Right ventricle myocardium superior (tissue), 1 donor: ENCODE measurements at places on chromosomes 6 and 20. TPM values are rescaled to one million over a fixed set of nuclear protein-coding genes. Genes with fewer than 3 reads are reported as not detected.

Gene ULBP1
- total RNA-seq: 0.13 TPM

Gene ECT2L
- total RNA-seq: 0.70 TPM

- DNase-seq: no peak
Measured at GRCh38 chr6:29696147-29697125, 15.5 kb upstream of the ZFP57 start.

Gene PDCD2
- total RNA-seq: 26.2 TPM

DNA sequence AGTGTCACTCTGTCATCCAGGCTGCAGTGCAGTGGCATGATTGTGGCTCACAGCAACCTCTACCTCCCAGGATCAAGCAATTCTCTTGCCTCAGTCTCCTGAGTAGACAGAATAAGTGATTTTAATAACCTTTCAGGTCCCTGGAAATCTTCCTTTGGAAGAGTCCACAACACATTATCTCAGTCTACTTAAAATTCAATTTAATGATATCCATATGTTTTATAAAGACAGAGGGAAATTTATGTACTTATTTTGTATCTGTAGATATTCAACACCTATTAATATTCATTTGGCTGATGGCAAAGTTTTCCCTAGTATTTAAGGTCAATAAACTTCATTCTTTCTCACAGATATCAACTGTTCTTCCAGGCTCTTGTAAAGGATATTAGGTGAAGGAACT, 881.4 kb upstream of the GJE1 start:
- DNase-seq: no peak

Gene ZNF165
- 0.56 TPM for total RNA-seq

GRCh38 chr6:46288835-46289234, 118.1 kb upstream of the ENPP5 start:
- DNase-seq: no peak

GRCh38 chr6:21842875-21843645, 249.5 kb downstream of the SOX4 start:
- no peak for DNase-seq

DNA sequence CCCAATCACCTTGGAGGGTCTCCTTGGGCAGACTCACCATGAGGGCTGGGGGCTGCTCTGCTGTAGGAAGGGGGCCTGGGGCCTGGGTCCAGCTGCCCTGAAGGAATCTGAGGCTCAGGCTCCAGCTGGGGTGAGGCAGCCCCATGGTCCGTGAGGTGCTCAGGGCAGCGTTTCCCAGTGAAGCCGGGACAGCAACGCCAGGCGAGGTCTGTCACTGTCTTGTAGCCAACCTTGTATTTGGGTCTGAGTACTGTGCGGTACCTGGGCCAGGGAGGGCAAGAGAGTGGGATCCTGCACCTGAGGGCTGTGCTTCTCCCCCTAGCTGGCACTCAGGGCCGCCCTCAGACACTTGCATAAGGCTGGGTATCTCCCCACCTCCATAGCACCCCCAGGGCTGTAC, 3.0 kb downstream of the EMILIN3 start:
- DNase-seq: no peak

DNA sequence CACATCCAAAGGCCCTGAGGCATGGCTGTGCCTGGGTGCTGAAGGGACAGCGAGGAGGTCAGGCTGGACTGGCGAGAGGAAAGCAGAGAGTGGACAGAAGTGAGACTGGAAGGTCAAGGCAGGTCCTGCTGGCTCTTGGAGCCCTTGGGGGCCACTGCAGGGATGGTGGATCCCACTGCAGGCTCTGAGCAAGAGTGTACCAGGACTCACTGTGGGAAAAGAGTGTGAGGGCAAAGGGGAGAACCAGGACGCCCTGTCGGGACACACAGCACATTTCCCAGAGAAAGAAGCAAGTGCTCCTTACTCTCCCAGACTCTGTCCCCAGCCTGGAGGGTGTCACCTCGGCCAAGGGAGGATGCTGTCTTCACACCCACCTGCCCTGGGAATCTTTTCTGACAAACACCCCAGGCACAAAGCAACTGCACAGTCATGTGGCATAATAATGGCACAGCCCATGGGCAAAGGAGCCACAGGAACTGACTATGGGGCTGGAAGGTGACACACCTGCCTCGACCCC, 172.3 kb upstream of the CST7 start:
- no peak for DNase-seq

GRCh38 chr6:6872459-6873344, 235.1 kb upstream of the RREB1 start:
- DNase-seq: no peak

- DNase-seq: peak; percentile 44
Measured at GRCh38 chr6:114342826-114343781, at the start of gene HS3ST5. TSS of gene HS3ST5 (minus strand) at chr6:114343023. CDS start at chr6:114062845, 280,178 bp downstream.

DNA sequence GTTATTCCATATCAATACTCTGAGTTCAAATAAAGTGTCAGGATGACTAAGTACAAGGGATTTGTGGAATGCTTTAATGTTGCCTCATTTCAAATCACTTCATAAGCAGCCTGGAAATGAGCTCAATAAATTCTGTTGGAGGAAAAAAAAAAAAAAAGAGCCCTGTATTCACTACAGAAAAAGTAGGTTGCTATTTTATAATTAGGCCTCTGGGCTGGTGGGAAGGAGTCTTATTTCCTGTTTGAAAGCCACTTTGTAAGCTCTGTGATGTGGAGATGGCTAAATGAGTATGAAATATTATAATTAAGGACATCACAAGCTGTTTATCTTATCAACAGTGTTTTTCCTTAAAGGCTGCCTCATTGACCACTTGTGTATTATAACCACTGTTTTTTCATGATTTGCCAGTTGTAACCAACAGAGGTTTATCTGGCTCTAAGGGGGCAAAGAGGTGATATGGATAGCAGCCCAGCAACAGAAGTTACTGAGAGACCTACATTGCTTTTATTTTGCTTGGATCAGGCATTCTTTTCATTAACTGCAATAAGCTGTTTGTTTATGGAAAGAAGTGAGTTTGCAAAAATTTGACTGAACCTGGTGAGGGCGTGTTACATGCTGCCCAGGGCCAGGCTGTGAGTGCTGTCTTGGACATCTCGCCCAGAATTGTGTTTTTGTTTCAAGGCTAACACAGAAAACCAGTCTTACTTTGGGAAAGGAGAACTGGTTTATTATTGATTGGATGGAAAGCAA, 563.3 kb upstream of the MAP3K7 start:
- DNase-seq: no peak

DNA sequence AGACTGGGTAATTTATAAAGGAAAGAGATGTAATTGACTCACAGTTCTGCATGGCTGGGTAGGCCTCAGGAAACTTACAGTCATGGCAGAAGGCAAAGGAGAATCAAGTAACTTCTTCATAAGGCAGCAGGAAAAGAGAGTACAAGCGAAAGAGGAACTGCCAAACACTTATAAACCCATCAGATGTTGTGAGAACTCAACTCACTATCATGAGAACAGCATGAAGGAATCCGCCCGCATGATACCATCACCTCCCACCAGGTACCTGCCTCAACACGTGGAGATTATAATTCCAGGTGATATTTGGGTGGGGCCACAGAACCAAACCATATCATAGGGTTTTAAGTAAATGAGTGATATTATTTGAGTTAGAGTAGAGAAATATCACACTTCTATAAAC, 189.3 kb downstream of the TSHZ2 start:
- DNase-seq: no peak

Gene BTNL2
- total RNA-seq: not detected

DNA sequence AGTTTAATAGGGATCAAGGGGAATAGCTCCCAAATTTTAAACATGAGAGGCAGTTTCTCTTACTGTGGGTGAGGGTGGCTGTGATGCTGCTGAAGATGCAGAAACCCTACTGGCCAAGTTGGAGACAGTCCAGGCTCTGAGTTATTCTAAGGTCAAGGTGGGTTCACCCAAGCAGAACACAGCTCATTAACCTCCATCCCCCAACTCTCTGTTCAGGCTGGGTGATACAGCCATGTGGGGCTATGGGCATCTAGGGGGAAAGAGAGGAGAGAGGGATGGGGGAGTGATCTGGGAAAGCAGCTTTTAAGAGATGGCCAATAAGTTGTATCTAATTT, 18.9 kb upstream of the TRAM2 start:
- no peak for DNase-seq

Gene BEND6
- 0.16 TPM for total RNA-seq

- DNase-seq: no peak
Measured at GRCh38 chr20:8226106-8226505, 94.0 kb downstream of the PLCB1 start.

DNA sequence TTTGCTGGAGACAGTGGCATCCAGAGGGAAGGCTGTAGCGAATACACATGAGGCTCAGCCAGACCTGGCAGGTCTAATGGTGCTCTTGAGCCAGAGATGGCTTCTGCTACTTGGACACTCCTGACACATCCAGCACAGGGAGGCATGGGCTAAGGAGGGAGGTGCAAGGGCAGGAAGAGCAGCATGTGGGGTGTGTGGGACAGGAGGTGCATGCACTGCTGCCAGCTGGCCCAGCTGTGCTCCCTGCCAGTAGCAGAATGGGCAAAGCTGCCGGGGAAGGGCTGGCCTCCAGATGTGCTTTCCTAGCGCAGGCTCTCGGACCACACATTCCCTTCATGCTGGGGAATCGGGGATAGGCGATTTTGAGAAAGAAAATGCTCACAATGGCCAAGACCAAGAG, 309.2 kb downstream of the CDC5L start:
- DNase-seq: no peak

Gene NFATC2
- 2.0 TPM for total RNA-seq

GRCh38 chr20:40851051-40851450, 162.0 kb upstream of the MAFB start:
- no peak for DNase-seq

Gene SMLR1
- not detected for total RNA-seq

Gene F13A1
- 136 TPM for total RNA-seq

GRCh38 chr6:89494131-89494793, 61.3 kb downstream of the ANKRD6 start:
- no peak for DNase-seq

DNA sequence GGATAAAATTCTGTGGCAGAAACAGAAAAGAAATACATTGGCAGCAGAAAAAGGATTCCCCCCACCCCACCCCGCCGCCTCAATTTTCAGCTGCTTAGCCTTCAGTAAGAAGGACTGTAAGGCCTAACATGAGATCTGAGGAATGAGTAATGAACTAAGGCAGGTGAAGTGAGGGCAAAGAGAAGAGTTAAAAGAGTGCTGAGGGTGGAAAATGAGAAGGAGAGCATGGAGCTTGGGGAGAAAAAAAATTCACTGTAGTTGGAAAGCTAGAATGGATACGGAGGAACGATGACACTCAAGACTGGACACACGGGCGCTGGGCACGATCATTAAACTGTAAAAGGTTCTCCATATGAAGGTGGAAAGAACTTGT, 14.6 kb downstream of the POM121L2 start:
- DNase-seq: no peak

DNA sequence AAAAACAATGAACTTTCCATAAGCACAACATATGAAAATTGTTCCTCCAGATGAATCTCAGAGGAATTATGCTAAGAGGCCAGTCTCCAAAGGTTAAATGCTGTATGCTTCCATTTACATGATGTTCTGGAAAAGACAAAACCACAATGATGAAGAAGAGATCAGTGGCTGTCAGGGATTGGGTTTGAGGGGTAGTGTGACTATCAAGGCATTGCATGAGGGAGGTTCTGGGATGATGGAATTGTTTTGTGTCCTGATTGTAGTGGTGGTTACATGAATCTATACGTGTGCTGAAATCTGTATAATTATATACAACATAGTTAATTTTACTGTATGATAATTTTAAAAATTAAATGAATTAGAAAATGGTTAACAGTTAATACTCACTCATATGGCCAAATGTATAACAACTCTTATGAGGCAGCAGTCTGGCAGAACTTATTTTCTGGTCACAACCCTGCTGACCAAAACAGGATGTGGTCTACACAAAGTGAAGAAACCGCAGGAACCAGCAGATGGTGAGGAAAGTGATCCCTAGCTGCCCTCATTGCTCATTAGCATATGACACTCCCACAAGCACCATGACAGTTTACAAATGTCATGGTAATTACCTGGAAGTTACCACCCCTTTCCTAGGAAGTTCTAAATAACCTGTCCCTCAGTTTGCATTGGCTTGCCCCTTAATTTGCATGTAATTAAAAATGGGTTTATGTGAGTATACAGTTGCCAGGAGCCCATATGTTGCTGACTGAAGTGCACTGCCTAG, 31.9 kb downstream of the NSFL1C start:
- DNase-seq: no peak

DNA sequence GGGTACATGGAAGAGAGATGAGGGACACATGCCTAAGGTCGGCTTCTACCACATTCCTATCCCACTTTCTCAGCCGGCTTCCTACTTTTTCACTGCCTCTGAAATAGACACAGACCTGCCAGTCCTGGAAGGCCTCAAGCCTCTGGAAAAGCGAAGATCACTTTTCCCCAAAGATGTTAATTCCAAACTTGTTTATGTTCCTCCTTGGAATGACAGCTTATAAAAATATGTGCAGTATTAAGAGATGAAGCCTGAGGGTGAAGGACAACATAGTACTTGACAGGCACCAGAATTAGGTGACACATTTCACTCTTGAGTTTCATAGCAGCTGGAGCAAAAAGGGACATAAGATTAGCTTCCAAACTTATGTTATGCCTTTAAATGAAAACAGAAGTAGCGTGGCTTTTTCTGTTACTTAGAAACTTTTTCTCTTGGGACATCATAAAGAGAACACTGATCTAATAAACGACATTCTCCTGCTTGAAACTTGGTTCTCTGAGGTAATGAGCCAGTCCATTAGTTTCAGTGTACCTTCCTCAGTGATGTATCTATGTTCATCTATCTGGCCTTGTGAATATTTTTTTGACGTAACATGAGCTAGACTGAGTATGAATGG, 25.3 kb downstream of the FOXO3 start:
- DNase-seq: no peak

Gene SS18L1
- 8.9 TPM for total RNA-seq

Gene HEY2
- total RNA-seq: 60.6 TPM

Gene C20orf144
- not detected for total RNA-seq

Gene ADGB
- total RNA-seq: not detected

DNA sequence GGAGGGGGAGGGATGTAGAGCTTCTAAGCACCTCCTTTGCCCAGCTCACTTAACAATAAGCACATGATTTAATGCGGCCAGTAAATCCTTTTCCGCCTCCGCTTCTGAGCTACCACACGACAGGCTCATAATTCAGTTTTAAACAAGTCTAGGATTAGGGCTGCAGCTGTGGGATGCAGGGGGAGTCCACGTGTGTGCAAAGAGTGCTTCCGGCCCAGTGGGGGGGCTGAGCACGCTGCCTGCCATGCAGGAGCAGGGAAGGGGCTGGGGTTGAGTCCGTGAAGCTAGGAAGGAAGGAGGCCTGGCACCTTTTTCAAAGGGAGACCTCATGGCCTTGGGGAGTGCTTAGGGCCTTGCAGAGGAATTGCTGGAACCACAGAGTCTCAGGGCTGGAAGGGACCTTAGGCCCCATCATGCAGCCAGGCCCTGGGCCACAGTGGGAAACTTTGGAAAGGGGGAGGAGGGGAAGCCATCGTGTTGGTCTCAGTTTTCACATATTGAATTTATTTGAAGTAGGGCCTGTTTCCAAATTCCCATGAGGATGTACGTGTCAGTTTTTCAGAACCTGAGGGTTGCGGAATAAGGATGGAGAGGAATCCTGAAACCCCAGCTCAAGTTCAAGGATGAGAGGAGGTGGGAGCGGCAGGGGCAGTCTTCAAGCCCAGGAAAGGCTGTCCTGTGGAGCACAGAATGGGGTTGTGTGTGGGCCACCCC, 96.1 kb downstream of the VEGFA start:
- DNase-seq: no peak
